ENCODE measurements at places on chromosomes 4 and X.

- no peak for DNase-seq
These were observed 97.8 kb upstream of the ANK2 start for GRCh38 chr4:112951362-112952312.

GRCh38 chr4:11232015-11232414 lies 196.7 kb downstream of the HS3ST1 start:
- DNase-seq = peak; percentile 16

DNA sequence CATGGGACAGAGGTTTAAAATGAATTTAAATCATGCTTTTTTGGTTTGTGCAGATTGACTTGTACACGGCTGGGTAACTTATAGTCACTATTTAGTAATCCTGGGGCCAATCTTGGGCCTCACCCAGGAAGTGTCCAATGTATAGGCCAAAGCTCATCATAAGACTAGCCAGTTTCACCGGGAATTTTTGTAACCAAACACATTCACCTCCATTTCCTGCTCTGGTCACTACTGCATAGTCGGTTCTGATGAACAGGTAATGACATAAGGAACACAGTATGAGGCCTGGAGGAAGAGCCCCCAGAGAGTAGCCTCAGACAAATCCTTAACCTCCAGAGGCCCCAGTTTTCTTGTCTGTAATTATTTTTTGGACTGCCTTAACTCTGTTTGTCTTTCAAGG lies 81.9 kb downstream of the HPRT1 start:
- DNase-seq = no peak

- no peak for DNase-seq
These were observed 33.4 kb upstream of the MSMO1 start for GRCh38 chr4:165293927-165294649.

DNA sequence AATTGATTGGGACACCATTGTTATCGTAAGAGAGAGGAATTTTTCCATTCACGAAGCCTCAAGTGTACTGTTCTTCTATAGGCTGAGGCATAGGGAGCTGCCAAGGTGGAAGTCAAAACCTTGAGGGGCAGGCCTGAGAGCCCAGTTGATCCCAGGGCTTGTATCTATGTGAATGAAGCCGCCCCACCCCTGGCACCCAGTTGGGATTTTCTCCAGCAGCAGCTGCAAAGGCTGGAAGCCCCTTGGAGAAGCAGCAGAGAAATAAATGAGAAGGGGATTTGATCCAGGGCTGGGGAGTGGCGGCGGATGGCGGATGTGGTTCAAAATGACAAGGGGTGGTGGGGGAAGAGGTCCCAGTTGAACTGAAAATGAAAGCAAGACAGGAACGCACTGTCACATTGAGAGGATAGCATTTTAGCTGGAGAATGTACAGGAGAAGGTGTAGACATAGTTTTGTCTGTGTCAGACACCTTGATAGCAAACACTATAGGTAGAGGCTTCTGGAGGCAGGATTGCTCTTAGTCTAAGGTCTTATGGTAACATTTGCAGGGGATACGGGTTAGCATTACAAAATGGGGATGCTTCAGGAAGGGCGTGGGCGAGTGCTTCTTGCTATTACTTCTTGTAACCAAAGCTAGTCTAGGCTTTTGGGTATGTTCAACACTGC lies 32.6 kb downstream of the DOCK11 start:
- no peak for DNase-seq

- DNase-seq = no peak
These were observed 30.8 kb upstream of the SCOC start for GRCh38 chr4:140342620-140343019.

DNA sequence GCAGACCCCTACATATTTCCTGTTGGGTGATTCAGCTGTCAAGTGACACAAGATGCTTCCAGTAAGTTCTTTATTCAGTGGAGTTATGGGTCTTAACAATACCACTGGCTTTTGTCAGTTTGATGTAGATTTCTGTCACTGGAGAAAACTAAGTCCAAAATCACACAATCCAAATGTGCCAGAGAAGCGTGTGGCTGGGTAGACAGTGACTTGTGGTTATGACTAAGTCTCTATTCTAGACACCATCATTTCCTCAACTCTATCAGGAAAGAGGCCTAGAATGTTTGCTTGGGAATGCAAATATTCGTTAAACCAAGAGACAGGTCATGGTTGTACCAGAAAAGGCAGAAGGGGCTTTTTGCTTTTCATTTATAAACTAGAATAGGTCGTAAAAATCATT lies 54.4 kb upstream of the HS3ST1 start:
- DNase-seq = no peak

- no peak for DNase-seq
These were observed 108.8 kb downstream of the NFKB1 start for GRCh38 chr4:102610007-102610406.

DNA sequence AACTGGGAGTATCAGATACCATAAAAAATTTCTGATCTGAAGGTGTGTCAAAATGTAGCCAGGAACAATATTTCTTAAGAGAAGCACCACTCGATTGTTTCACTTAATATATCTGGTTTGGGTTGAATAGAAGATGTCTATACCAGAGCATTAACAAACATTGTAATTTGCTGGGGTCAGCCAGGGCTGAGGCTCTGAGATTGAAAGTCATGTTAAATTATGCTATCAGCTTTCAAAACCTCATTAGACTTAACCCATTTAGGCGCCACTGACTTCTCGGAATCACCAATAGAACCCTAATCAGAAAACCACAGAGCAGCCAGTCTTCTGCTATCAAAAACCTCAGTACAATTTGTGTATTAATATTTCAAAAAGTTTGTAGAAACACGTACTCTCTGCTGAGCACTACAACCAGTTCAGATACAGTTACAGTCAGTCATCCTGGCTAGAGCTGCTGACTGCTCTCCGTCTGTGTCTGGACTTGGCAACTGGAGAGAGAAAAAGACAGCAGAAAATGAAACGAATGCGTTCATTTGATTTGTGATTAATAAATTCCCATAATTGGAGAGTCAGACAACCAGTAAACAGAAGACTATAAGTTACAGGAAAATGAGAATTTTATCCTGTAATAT lies 848.6 kb upstream of the PABPC4L start:
- DNase-seq = no peak

DNA sequence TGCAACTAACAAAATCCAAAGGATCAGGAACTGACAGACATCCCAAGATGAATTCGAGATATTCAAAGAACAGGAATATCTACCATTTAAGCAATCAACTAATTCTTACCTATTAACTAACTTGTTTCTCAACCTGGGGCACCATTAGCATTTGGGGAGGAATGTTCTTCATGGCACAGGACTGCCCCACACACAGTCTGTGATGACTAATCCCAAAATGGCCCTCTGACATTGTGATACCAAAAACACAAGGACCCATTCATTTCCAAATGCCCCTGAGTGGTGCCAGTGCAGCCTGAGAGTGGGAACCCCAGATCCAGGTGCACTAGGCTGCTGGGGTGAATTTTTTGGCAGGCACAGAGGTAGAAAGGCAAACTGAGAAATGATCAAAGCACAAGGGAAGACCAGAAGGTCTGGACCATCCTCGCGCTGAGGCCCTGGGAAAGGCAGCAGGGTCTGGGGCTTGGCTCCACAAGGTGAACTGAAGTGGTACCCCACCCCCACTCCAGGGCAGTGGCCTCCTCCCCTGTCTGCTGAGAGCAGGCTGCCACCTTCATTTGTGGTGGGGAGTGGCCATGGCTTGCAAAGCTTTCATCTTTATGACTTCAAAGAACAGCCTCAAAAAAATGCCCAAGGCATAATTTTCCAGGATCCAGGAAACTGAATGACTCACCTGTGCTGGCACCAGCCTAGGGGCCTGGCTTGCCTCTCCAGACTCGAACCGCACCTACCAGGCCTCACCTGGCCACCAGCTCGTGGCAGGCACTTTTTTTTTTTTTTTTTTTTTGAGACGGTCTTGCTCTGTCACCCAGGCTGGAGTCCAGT lies 122.4 kb downstream of the BCOR start:
- DNase-seq = no peak

GRCh38 chr4:78414116-78414515 lies 137.5 kb upstream of the ANXA3 start:
- DNase-seq = no peak

GRCh38 chr4:20254511-20255250 lies 3.0 kb downstream of the SLIT2 start:
- no peak for DNase-seq

DNA sequence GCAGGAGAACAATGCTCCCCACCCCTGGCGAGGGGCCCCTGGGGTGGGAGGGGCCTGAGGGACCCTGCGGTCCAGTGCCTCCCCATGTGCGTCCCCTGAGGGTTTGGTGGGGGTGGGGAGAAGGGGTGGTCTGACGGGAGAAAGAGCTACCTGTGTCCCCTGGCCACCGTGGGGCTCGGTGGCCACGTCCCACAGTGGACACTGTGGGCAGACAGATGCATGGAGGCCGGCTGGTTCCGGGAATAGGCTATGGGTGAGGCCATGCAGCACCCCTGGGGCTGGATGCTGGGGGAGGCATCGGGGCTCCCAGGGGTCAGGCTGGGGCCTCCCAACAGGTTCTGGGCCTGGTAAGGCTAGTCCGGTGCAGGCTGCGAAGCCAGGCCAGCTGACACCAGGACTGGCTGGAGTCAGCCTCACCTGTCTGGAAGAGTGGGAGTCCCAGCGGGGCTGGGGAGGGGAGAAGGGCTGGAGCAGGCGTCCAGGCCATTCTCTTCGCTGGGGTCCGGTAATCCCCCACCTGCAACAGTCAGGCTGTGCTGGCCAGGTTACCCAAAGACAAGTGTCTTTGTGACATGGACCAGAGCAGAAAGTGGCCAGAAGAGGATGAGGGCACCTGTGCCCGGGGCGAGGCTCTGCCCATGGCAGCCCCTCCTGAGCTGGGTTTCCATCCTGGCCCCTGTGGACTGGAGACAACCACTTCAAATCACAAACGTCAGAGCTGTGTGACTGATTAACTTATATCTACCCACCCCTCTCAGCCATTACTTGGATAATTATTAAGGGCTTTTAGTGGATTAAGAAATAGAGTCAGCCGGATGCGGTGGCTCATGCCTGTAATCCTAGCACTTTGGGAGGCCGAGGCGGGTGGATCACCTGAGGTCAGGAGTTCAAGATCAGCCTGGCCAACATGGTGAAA lies 1.4 kb upstream of the FAM53A start:
- DNase-seq = no peak

DNA sequence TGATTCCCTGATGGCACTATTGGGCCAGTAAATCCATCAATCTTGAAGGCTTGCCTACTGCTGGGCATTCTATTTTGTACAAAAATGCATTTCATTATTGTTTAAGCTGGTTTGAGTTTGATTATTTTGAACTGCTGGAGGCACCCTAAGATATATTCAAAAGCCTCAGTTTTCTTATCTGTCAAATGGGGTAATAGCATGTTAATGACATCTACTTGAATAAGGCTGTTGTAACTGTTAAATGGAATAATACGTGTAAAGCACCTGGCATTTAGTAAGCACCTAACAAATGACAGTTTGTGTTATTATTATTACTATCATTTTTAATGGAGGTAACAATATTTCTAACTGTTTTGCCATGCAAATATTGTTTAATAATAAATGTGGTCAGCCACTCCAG lies 6.9 kb upstream of the SMIM43 start:
- no peak for DNase-seq

GRCh38 chr4:166655231-166655630 lies 579.1 kb downstream of the SPOCK3 start:
- DNase-seq = no peak

- DNase-seq = no peak
These were observed 54.3 kb downstream of the TSC22D3 start for GRCh38 chrX:107721318-107721717.

DNA sequence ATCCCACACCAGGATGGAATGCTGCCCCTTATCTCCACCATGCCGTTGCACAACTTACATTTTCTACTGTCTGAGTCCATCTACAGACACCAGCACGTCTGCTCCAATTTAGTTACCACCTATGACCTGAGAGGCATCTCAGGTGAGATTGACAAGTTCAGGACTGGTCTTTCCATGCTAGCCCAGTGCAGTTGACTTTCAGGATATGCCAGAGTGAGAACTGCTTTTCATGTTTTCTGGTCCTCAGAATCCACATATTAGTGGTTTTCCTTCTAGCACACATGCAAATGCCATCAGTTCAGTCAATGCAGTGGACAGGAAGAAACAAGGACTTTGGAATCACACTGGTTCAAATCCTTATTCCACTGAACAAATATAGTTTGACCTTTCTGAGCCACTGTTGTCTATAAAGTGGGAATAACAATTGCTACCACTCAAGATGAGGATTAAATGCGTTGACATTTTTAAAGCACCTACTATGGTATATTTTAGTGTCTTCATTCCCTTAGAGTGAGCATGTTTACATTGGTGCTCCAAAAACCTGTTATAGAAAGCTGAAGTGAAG lies 38.1 kb upstream of the ANXA3 start:
- no peak for DNase-seq

DNA sequence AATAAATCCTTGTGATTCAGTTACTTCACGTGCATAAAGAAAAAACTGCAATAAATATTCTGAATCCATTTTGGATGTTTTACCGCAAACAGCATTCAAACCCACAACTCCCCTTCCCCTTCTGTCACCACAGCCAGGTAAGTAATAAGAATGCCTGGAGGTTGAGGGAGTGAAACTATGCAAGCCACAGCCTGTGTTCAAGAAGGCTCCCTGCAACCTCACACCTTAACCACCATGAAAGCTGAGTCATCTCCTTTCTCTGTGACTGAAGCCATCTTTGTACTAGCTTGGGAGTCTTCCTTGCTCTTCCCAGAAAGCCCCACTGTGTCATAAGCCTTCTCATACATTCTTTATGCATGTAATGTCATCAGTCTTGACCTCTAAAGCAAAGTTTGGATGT lies 297.0 kb upstream of the PUDP start:
- DNase-seq = no peak

GRCh38 chr4:168863719-168864647 lies 146.1 kb downstream of the CBR4 start:
- no peak for DNase-seq

DNA sequence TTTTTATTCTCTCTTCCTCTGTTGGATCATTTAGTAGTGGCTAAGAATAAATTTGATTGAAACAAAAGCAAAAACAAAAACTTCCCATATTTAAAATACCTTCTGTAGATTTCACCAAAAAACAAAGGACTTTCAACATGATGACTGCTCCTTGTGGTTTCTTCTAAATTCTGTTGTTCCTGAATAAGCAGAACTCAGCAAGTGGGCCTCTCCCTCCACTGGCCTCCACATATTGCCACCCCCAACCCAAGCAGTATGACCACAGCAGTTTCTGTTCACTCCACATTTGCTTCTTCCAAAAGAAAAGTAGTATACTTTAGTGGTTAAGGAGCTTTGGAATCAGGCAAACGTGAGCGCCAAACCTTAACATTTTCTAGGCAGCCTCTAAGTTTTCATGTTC lies 114.7 kb downstream of the COX18 start:
- DNase-seq = no peak

- DNase-seq = no peak
These were observed 410.9 kb downstream of the STIM2 start for GRCh38 chr4:27271555-27271954.

- DNase-seq = no peak
These were observed 207.5 kb upstream of the FAM9B start for GRCh38 chrX:9241427-9241826.

GRCh38 chr4:74395633-74396032 lies 30.7 kb downstream of the EREG start:
- no peak for DNase-seq

DNA sequence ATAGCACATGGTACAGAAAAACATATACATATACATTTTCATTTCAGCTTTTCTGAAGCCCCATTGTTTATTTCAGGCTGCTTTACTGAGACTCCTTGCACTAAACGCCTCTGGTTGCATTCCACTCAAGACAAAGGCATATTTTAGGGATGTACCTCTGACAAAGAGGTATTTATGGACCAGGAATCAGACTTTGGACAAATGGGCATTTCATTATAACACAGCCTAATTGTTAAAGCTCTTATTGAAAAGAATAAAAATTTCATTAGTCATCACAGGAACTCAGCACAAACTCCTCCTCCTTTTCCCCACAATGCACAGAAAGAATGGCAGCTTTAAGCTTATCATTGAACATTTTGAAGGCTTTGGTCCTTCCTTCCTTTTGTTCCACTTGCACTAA lies 62.9 kb upstream of the UGT8 start:
- no peak for DNase-seq
